Daoy (cell line): ENCODE measurements at places on chromosomes 4 and X. TPM values are rescaled to one million over a fixed set of nuclear protein-coding genes. Genes with fewer than 3 reads are reported as not detected.

- DNase-seq: no peak
Measured at GRCh38 chrX:69951753-69952152, 98.0 kb downstream of the AWAT2 start.

DNA sequence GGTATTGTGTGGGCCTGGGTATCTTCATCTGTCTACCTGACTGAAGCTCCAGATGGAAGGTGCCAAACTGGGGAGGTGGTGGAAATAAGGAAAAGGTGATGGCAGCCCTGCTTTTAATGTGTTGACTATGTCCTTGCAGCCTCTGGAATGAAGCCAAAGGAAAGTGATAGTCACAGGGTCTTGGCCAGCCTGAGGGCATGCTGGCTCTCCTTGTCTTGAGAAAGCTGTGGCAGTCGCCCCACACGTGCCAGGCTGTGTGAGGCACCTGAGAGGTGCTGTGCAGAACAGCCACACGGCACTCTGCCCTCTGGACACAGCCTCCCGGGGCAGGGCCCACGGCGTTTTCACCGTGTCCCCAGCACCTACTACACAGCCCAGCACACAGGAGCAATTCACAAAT lies 77.6 kb downstream of the NAT8L start:
- no peak for DNase-seq

DNA sequence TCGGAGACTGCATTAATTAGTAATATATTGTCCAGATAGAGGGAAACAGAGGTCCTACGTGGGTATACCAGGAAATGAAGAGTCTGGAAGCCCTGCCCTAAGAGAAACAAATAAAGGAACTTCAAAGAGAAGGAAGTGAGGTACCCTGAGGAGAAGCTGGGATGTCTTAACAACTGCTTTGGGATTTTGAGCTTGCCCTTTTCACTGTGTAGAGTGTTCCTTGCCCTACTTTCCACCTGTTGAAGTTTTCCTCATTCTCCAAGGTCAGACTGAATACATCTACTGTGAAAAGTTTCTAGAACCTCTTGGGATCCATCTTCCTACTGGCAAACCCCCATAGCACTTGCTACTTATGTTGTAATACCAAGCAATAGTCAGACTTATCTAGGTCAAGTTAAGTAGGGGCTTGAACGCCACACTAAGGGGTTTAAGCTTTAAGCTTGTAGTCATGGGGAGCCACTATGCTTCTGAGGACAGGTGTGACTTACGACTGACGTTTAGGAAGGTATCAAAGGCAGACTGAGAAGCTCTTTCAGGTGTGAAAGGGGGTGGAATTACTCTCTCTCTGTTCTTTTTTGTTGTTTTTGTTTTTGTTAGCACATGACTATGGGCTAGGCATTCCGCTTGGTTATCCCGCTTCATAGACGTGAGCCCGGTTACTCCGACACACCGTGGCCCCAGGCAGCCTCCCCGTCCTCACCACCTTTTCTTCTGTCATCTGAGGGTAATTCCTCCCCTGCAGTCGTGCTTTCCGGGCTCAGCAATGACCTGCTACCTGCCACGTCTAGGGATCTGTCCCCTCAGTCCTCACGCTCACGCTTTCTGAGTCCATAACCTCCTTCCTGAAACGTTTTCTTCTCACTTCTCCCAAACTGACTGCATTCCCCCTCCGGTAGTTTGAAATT lies 959 bp upstream of the REST start:
- no peak for DNase-seq

The TMPRSS11F gene
- 0.51 and 0.69 TPM in 2 replicates for total RNA-seq

The ZFP42 gene
- total RNA-seq: 23.8 and 31.0 TPM in 2 replicates

GRCh38 chr4:57763070-57763469 lies 652.9 kb upstream of the IGFBP7 start:
- no peak for DNase-seq

The SSX4 gene
- total RNA-seq: not detected in 2 replicates

DNA sequence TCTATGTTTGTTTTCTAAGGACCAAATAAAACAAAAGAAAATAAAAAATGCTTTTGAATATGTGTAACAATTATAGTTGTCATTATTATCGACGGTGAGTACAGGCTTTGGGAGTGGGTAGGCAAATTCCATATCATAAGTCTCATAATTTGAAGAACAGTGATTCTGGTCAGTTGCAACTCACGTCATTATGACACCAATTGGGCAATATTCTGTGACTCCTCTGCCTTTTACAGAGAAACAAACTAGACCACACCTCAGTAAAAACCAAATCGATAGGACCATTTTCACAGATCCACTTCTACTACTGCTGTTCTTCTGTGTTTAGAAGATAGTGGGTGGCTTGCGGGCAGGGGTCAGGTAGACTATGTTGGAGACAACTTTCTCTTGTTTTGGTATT lies 250.1 kb downstream of the C4orf33 start:
- no peak for DNase-seq

DNA sequence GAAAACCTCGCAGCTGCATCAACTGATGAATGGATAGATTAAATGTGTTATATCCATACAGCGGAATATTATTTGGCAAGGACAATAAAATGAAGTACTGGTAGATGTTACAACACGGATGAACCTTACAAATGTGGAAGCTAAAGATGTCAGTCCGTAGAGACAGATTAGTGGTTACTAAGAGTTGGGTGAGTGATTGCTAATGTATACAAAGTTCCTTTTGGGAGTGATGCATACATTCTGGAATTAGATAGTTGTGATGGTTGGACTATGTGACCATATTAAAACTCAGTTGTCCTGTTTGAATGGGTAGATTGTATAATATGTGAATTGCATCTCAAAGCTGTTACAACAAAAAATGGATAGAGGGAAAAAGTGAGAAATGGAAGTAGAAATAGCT lies 2.8 kb downstream of the FIP1L1 start:
- DNase-seq: no peak

DNA sequence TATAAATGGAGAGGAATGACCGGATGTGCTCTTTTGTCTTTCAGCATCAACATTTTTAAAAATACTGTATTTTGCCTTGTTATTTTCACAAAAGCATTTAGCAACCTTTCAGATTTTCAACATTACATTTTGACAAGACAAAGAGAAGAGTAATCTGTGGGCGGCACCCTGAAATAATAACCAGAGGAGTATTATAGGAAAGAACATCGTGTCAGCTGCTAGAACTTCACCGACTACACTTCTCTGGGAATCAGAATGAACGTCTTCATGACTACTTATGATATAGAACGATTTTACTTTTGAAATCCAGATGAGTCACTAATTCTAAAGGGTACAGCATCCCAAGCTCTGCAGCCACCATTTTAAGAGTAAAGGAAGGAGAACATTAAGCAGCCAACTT lies 531.5 kb upstream of the FRG1 start:
- no peak for DNase-seq

DNA sequence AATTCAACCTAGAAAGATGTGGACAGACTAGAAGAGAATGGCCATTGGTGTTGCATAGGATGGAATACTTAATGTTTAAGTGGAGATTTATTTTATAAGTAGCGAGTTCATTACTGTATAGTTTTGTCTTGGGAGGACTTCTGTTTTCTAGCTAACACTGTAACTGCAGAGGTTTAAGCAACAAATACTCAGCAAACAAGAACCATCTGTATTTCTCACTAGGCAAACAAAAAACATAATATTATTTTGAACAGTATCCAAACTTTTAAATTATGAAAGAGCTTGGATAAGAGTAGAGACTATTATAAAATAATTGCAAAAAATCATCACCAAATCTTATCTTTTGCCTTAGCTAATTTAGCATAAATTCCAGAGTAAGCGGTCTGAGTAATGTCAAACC lies 121.1 kb downstream of the GLRA3 start:
- no peak for DNase-seq

DNA sequence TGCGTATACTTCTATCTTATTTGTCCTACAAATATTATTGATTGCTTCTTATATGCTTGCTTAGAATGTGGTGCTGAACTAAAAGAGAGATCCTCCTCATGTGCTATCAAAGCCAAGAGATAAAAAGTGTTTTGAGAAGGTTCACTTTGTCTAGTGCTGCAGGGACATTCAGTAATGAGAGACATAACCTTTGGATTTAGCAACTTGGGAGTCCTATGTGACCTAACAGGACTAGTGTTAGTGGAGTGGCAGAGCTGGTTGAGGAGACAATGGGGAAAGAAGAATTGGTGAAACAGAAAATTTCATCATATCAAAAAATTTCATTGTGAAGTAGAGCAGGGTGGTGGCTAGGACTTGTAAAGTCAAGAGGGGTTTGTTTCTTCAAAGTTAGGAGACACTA lies 117.0 kb downstream of the RAPGEF2 start:
- DNase-seq: no peak

- DNase-seq: no peak
Measured at GRCh38 chrX:111742018-111742417, 61.0 kb downstream of the ALG13 start.

The NAA11 gene
- 10.2 and 10.9 TPM in 2 replicates for total RNA-seq

DNA sequence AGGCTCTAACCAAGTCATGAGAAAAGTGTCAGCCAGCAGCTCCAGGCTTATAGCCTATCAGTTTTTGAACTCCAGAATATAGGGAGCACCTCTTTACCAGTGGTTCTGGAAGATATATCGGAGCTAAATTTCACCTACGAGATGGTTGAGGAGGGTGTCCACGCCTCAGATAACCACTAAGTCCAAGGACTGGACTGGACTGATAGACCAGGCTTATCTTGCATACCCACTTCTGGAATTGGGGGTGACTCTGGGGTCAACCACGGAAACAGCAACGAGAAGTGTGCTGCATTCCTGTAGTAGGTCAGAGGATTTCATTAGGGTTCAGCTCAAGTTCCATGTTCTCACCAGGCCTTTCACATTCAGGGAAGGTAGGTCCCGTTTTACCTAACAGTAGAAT lies 38.6 kb upstream of the TRPC3 start:
- no peak for DNase-seq

DNA sequence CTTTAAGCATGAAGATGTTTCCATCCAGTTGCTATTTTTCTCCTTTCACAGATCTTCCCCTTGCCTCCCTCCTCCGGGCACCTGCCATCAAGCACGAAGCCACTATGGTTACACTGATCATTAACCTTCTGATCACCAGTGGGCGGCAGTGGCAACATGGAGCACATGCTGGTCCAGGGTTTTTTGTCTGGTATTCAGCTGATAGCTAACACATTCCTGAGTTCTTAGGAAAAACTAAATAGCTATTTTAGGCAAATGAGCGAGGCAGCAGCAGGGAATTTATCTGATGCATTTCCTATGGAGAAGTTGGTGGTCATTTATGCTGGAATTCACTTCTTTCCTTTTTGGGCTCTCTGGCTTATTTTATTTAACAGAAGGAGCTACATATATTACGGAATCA lies 22.9 kb downstream of the SHISA3 start:
- DNase-seq: no peak

- DNase-seq: peak; percentile 83
Measured at GRCh38 chrX:24479924-24480323, 14.8 kb downstream of the PDK3 start.

The USP38 gene
- total RNA-seq: 8.0 and 8.1 TPM in 2 replicates

DNA sequence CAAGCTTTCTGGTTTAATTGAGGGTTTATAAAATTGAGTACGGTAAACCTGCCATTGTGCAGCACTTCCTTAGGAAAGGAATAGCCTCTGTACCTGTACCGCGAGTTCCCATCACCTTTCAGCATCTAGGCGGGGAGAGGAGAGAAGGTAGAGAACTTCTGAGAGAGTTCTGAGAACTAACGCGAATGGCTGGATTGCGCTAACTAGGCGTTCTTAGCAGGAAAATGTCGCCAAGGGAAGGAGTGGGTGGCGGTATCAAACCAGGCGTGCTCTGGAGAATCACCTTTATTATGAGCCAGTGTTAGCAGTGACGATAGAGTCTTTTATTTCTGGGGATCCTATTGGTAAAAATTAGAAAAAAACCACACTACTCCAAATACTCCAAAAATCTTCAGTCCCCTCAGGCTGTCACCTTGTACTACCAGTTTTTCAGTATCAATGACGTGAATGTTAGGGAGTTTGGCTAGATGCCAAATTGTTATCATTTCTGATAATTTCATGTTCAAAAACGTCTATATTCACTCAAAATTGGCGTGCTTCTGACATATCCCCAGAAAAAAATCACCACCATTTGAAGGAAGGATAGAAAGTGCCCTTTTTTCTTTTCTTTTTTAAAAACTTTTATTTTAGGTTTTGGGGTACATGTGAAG lies 1.4 kb downstream of the UGT8 start:
- no peak for DNase-seq

The TMEM175 gene
- total RNA-seq: 12.0 and 20.1 TPM in 2 replicates

- peak; percentile 25 for DNase-seq
Measured at GRCh38 chrX:110146521-110146920, 143.6 kb downstream of the TMEM164 start.

DNA sequence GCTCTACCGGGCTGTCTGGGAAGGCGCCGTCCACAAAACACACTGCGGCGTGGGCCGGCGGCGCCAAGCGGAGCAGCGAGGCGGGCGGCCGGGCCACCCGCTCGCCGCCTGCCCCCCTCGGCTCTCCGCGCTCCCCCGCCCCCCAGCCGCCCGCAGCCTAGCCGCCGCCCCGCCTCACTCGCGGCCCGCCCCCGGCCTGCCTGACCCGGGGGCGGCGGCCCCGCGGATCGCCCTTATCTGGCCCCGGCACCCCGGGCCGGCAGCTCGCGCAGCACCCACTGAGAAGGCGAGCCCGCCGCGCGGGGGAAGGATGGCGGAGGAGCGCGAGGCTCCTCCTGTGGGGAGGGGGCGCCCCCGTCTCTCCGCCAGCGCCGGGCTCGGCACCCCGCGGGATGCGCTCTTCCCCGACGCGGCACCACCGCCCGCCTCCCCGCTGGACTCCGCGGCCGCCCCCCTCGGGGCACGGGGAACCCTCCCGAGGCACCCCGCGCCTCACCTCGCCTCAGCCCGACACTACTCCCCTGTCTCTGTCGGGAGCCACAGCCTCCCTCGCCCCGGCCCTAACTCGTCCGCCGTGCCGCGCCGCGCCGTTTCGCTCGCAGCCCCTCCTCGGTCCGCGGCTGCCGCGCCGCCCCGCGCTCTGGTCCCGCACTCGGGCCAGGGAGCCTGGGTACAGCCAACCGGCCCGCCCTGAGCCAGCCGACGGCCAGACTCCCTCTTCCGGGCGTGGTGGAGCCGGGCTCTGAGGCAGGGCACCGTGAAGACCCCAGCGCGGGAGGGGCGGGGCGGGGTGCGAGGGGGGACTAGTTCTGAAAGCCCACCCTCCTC lies 566 bp downstream of the ATP11C start:
- DNase-seq: peak; percentile 50

DNA sequence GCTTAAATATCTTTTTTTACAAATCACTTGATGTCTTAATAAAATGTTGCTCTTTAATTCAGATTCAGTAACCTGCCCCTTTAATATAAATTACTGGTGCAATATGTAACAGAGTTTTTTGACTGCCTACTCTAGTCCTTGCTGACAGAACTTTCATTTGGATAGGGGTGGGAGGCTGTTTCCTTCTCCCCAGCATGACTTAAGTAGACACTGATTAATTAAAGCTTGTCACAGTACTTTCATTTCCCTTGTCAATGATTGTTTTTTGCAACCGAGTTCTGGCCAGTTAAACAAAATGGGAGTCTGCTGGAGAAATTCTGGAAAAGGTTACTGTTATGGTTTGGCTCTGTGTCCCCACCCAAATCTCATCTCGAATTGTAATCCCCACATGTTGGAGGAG lies 37.3 kb upstream of the BBS12 start:
- no peak for DNase-seq

DNA sequence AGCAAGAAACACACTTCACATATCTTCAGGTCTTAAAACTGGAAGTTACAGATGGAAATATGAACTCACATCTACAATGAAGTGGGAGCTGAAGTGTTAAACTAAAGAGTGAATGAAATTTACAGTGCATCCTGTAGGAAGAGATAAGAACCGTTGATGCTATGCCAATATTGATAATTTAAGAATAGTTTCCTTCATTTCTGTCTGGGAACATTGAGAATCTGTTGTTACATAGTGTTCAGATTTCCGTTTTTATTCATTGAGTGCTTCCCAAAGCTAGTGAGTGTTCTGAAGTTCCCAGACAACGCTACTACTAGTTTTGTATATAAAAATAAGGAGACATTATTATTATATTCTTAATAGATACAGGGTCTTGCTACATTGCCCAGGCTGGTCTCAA lies 52.3 kb downstream of the UBE2K start:
- no peak for DNase-seq
